ENCODE measurements at places on chromosomes 4 and X.

- no peak for DNase-seq
These were observed 171.3 kb downstream of the BTC start for GRCh38 chr4:74623041-74623440.

DNA sequence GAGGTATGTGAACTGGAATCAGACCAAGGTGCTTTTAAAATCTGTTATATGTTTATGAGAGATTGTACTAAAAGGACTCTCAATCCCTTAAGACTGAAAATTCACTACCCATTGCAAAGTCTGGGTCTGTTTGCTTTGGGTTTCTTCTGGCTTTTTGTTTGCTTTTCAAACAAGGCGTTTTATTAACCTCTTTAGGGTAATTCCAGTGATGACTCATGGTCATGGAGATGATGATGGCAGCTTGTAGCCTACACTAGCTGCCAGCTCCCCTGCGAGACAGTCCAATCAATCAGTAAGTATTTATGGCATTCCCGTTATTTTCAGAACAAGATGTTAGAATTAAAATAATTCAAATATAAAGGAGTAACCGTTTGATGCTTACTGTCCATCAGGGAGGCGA, 643.8 kb upstream of the FTHL17 start:
- DNase-seq: no peak

- DNase-seq: no peak
These were observed 31.5 kb downstream of the GPR174 start for GRCh38 chrX:79176028-79176427.

GRCh38 chrX:108397627-108398391, 40.4 kb downstream of the COL4A6 start:
- DNase-seq: no peak

- DNase-seq: no peak
These were observed 58.0 kb upstream of the CHRDL1 start for GRCh38 chrX:110853610-110854009.

GRCh38 chr4:25535701-25536473, 119.8 kb upstream of the SLC34A2 start:
- no peak for DNase-seq

DNA sequence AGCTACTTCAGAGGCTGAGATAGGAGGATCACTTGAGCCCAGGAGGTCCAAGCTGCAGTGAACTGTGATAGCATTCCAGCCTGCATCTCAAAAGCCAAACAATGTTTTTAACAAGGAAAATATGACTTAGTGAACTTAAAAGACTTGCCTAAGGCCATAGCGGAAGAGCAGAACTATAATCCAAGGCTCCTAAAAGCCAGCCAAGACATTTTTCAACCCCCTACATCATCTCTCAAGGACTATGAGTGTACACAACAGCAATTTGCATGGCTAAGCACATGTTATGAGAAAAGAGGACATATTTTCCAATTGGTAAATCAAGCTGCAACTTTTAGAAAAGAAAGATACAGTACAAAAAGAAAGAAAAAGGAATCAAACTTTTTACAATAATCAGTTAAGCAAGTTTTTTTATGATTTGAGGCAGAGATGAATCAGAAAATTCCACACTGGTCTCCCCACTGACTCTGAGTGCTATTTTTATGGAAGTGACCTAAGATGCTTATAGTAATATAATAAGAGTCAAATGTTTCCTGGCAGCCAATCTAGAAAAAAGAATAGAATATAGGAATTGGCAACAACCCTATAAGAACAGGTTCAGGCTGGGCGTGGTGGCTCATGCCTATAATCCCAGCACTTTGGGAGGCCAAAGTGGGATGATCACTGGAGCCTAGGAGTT, 9.8 kb upstream of the ACOT9 start:
- no peak for DNase-seq

- DNase-seq: no peak
These were observed 161.7 kb downstream of the BRWD3 start for GRCh38 chrX:80648023-80648422.

DNA sequence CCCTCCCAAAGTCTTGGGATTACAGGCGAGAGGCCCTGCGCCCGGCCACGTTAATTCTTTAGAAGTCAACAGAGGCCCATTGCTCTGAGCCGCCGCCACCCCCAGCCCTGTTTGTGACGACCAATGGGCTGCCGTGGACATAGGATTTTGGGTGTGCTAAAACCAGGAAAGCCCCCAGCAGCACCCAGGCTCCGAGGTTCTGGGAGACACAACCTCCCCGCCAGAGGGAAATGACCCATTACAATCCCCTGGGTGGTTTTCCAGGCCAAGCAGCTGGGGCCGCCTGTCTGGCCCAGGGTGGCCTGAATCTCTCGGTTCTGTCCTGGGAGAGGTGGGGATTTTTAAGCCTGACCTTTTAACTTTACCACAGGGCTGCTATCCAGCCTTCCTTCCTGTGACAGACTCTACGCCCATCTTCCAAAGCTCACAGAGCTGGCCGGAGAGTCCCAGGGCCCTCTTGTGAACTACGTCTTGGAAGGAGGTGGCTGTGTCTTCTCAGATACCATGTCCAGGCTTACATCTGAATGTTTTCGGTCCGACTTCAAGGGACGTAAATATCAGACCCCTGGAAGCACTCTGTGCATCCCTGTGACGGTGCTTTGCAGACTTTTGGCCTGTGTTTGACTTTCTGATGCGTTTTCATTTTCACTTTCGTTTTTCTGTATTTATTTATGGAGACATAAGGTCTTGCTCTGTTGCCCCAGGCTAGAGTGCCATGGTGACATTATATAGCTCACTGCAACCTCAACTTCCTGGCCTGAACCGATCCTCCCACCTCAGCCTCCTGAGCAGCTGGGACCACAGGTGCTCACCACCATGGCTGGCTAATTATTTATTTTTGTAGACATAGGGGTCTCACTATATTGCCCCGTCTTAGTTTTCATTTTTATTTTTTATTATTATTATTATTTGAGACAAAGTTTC, 36.0 kb downstream of the P2RY8 start:
- DNase-seq: no peak

GRCh38 chrX:10901290-10901633, 209.9 kb upstream of the HCCS start:
- no peak for DNase-seq

DNA sequence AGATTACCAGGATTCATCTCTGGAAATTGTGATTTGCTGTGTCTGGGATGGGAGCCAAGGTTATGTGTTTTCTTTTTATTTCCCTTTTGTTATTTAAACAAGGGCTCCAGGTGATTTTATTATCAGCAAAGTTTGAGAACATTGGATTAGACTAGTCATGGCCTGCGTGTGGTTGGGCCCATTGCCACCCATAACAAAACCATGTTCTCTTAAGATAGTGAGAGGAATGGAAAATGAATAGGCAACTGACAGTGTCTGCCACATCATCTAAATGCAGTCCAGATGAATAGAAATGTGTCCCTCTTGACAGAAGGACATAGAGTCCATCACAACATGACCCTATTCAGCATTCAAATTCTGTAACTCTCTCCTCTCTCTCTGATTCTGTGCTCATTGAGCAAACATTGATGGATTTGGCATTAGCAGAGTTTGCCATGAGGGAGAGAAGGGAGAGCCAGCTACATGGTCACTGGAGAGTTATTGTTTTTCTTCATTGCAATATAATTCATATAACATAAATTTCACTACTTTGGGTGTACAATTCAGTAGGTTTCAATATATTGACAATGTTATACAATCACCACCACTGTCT, 11.7 kb downstream of the XK start:
- DNase-seq: no peak

DNA sequence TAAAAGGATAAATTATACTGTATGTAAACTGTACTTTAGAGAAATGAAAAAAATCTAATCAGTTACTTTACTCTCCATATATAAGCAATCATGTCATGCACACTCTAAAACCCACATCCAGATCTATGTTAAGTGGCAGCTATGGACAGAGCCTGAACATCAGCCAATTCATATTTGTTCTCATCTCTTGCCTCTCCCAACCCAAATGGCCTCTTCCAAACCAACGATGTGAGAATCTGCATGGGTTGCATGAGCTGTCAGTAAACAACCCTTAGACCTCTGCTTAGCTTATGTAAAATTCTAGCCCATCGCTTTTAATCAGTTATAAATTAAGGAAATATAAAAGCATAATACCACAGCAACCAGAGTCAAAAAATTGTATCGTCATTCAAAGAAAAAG, 288.7 kb upstream of the INTU start:
- DNase-seq: no peak

DNA sequence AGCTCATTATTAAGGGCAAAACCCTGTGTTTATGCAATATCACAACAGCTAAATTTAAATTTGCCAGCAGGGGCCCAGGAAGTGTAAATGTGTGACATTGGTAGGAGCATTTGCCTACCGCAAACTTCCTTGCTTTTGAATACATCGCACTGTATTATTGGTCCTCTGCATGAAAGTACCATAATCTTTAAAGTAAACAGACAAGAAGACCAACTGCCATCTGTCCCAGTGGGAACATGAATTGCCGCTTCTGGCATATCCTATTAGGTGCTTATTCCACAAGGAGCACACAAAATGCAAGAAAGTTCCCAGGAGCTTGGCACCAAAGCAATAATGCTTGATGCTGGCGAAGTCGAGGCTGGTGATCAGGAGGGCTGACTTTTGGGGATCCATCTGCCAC, 51.3 kb downstream of the SOD3 start:
- DNase-seq: no peak

DNA sequence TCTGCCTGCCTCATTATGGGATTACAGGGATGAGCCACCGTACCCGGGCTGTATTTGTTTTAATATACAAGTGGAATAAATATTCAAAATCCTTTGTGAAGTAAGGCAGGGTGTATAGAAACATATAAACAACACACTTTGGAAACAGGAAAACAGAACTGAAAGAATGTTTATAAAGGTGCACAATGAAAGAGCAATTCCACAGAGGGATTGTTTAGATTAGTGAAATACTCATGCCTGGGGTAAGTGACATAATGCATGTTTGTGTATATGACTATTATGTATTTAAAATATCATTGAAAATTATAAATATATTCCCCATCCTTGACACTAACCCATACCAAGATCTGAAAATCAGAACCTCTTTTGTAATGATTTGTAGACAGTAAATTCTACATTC, 45.0 kb upstream of the NR3C2 start:
- DNase-seq: no peak

DNA sequence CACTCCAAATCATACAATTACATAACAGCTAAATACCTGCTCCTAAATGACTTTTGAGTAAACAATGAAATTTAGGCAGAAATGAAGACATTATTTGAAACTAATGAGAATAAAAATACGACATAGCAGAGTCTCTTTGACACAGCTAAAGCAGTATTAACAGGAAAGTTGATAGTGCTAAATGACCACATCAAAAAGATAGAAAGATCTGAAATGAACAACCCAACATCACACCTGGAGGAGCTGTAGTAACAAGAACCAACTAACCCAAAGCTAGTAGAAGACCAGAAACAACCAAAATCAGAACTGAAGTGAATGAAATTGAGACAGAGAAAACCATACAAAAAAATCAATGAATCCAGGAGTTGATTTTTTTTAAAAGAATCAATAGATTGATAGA, 257.8 kb downstream of the ARAP2 start:
- no peak for DNase-seq

DNA sequence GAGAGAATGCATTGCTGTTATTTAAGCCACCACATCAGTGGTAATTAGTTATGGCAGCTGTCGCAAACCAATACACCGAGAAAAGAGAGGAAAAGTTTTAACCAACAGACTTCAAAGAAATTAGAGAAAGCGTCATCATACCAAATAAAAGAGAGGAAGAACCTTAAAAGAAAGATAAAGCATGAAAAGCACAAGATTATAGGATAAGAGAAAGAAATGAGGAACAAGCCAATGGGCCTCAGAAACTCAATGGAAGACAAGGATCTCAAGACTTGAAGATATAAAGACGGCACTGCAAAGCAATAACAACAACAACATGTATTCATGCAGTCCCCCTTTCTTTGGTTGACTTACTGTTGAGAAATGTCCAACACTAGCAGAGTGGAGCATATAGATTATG, 22.8 kb upstream of the ASMTL start:
- no peak for DNase-seq

- no peak for DNase-seq
These were observed 106.3 kb downstream of the REPS2 start for GRCh38 chrX:17052793-17053192.

DNA sequence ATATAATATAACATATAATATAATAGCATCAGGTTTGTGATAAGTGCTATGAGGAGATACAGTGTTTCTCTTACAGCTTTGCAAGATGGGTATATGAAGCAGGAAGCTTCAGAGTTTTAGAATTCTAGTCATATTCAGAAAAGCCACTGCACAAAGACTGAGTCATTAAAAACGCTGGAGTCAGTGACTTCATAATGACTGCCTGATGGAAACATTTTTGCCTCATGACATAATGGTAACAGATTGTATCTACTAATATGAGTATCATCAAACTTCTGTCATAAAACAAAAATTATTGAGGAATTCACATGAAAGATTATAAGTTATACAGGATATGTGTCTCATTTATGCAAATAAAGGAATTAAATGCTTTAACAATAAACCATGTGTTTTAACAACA, 46.8 kb downstream of the EPHA5 start:
- no peak for DNase-seq

DNA sequence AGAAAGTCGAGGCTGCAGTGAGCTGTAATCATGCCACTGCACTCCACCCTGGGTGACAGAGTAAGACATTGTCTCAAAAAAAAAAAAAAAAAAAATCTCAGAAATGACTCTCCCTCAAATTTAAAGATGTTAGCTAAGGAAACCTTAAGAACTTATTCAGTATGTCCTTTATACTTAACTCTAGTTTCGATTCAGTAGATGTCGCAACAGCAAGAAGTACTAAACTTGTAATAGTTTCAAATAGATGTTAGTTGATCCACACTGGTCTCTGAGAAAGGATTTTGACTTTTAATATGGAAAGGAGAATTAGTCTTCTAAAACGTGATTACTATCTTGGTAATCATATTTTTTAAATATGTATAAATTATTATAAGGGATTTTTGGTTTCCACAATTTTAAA, 29.6 kb downstream of the NKX3-2 start:
- no peak for DNase-seq

DNA sequence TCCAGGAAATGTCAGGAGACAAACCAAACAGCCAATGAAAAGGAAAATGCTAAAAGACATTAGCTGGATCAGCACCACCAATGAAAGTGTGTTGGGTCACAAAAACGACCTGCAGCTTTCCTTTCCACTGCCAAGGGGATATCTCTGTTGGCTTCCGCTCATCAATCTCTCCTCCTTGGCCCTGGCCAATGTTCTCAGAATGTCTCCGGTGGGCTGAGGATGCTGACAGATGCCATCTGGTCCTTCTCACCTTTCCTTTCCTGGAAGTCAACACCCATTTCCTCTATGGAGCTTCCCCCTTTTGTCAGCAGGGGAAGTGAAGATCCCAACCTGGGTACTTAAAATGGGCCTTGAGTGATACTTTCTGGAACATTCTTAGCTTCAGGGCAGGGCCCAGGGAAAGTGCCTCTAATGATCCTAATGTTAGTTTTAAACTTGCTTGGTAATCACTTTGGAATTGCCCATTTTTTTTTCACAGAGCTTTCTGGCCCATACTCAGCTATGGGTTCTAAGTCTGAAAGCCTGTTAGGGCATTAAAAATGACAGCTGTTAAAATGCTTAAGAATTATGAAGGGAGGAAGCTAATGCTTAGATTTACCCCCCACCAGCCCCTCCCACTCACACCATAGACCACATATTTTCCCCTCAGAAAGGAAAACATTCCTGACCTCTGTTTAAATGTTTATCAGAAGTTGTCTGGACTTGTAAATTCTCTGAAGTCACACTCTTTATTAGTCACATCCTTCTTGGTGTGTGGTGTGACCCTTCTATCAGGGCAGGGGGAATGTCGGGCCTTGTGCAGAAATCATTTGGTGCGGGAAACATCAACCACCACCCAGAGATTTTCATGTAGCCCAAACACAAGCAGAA, 29.2 kb downstream of the IGFBP7 start:
- no peak for DNase-seq
